ENCODE measurements at places on chromosomes 2 and 18.

DNA sequence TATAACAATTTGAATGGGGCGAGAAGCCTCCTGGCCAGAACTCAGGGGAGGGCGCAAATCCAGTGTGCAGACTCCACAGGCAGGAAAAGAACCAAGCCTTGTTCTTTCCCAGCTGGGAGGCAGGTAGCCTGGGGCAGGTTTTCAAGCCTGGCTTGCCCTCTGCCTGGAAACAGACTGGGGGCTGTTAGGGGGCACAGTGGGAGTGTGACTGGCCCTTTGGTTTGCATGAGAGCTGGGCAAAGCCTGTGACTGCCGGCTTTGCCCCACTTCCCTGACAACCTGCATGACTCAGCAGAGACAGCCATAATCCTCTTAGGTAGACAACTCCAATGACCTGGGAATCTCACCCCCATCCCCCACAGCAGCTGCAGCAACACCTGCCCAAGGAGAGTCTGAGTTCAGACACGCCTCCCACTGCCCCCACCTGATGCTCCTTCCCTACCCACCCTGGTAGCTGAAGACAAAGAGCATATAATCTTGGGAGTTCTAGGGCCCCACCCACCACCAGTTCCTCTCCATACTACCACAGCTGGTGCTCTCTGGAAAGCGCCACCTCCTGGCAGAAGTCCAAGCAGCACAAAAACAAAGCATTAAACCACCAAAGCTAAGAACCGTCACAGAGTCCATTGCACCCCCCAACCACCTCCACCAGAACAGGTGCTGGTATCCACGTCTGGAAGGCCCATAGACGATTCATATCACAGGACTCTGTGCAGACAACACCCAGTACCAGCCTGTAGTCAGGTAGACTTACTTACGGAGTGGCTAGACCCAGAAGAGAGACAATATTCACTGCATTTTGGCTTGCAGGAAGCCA lies 402.5 kb downstream of the STK39 start:
- peak; percentile 82 for DNase-seq

DNA sequence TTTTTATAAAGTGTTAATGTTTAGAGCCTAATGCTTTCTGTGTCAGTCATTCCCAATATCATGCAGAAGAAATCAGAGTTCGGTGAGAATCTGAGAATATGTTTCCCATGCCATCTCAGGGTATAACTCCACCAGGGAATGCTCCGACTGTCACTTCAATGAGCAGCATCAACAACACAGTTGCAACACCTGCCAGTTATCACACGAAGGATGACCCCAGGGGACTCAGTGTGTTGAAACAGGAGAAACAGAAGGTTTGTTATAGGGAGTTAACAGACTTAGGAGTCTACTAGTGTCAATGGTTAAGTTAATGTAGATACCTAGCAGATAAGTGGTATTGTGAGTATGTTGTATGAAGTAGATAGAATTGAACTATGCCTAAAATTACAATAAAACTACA lies 31.0 kb downstream of the VAPA start:
- DNase-seq = no peak

DNA sequence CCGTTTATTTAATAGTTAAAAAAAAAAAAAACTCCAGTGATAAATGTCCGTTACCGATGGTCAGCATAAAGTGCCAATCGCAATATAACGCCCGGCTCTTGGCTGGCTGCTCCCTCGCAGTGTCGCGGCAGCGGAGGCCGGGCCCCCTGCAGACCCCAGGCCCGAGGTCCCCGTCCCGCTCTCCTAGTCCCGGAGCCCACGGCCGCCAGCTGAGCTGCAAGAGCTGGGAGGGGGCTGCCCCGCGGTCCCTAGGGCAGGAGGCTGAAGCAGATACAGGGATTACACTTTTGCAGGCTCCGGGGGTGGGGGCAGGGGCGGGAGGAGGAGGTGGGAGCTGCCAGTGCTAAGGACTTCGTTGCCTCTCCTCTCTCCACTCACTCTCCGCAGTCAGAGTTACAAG lies 6.9 kb downstream of the OSR1 start:
- DNase-seq = no peak

DNA sequence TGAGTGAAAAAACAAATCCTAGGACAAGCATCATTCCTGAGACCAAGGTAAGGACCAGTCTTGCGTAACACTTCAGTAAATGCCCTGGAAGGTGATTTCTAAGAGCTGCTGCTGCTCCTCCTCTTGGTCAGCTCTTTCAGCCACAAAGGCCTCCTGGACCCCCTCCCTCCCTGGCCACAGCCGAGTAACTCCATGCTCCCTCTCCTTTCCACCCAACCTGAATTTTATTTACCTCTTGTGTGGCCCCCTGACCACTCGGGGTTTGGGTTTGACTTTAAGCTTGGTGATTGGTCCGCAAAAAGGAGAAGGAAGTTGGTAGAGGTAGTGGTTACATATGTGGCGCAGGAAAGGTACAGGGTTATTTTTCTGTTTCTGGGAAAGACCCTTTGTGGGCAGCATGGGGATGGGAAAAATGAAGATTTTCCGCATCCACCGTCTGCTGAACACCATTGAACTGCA lies 9.2 kb downstream of the HTRA2 start:
- DNase-seq = no peak

- no peak for DNase-seq
These were observed 134.7 kb upstream of the CCDC150 start for GRCh38 chr2:196504788-196505187.

- no peak for DNase-seq
These were observed 5.2 kb downstream of the STARD7 start for GRCh38 chr2:96203130-96204028.
